ENCODE measurements at places on chromosomes 4 and X. TPM values are rescaled to one million over a fixed set of nuclear protein-coding genes. Genes with fewer than 3 reads are reported as not detected.

TEC gene
- 6.8 TPM for total RNA-seq

SRPX2 gene
- total RNA-seq, result 62.8 TPM

DNA sequence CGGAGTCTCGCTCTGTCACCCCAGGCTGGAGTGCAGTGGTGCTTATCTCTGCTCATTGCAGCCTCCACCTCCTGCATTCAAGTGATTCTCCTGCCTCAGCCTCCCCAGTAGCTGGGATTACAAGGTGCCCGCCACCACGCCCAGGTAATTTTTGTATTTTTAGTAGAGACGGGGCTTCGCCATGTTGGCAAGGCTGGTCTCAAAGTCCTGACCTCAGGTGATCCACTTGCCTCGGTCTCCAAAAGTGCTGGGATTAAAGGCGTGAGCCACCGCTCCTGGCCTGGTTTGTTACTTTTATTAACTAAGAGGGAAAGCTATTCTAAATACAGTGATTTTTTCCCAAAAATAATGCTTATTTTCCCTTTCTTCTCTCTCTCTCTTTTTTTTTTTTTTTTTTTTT lies 866 bp upstream of the CENPE start:
- DNase-seq, result no peak

DNA sequence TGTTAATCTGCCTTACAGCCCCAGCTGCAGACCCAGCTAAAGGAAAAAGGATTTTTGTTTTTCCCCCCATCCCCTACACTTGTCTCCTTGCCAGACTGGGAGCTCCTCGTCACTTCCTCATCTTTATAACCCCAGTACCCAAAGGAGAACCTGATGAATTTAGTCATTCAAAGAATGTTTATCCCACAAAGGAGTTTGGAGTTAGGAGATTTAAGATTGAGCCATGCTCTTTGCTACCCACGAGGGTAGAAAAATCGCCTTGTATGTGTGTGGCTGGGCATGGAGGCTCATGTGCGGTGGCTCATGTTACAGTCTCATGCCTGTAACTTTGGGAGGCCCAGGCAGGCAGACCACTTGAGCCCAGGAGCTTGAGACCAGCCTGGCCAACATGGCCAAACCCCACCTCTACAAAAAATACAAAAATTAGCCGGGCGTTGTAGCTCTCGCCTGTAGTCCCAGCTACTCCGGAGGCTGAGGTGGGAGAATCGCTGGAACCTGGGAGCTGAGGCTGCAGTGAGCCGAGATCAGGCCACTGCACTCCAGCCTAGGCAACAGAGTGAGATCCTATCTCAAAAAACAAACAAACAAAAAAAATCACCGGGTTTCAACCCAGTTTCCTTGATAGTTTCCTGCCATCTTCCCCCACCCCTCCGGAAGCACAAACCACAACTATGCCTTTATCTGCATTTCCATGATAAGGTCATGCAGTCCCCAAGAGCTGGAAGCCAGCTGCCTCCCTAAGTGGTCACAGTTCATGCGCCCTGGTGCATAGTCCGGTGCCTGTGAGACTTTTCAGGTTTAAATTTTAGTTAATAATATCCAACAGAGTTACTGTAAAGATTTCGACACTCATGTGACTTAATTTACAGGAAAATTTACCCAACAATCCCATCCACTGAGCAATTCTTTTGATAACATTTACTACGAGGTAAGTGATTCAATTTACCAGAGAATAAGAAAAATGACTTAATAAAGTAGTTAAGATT lies 1.5 kb downstream of the CFAP97 start:
- DNase-seq, result no peak

GRCh38 chr4:183968502-183968901 lies 63.4 kb downstream of the STOX2 start:
- DNase-seq, result no peak

DNA sequence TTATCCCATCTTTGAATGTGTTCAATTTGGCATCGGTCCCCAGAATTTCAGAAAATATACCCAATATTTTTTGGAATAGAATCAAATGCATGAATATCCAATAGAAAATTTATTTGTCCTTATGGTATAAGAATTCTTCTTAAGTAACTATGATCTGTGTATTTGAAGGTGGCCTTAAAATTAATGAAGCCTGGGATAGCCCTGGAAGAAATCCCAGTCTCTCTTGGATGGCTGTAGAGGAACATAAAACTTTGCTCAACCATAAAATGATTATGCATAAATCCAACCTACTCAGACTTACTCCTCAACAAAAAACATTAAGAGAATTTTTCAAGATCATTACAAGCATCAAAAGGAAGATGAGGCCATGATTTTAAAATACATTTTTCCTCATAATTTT lies 269.4 kb upstream of the SMIM31 start:
- DNase-seq, result no peak
